ENCODE measurements at places on chromosomes 16 and 17.

DNA sequence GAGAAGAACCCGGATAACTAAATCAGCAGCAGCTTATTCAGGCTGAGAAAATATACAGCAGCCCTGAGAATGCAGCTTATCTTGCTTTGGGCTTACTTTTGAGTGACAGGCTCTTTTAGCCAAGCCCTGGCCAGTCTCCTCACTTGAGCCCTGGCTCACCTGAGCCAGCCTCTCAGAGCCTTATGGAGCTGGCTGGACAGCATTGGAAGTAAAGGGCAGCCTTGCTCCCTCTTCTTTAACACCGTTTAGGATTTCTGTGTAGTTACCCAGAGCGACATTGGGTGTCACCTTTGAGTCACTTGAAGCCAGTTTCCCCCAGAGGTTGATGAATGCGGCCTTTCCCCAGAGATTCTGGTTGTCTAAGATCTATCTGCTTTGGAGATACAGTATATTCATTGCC is 7.7 kb upstream of the NPIPB2 start:
- DNase-seq, result peak; percentile 71

DNA sequence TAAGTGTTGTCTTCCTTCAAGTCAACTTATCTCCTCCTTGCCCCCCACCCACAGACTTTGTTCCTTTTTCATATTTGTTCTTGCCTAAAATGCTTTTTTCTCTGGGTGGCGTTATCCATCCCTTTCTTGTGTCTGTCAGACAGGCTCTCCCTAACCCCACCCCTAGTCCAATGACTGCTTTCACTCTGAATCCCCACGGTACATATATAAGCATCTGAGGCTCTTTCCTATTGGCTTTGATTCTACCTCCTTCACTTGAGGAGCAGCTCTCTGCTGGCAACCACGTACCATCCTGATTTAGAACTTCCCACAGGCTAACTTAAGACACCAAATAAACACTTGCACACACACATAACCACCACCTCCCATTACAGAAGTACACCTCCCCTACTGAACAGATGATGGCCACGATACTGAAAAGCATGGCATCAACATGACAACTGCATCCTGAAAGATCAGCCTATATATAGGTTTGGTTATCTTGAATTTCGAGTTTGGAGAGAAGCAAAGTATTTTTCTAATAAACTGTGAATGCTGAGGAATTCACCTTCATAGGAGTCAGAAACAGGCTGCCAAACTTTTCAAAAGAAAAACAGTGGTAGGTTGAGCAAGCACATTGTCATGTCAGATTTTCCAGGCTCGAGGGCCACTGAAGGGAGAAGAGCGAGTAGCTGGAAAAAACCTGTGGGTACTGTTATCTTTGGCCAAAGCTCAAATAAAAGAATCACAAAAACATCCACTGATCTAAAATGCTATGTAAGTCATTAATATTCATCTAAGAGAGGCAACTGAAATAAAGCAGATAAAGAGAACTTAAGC is 24.3 kb downstream of the STAT3 start:
- DNase-seq, result peak; percentile 81

DNA sequence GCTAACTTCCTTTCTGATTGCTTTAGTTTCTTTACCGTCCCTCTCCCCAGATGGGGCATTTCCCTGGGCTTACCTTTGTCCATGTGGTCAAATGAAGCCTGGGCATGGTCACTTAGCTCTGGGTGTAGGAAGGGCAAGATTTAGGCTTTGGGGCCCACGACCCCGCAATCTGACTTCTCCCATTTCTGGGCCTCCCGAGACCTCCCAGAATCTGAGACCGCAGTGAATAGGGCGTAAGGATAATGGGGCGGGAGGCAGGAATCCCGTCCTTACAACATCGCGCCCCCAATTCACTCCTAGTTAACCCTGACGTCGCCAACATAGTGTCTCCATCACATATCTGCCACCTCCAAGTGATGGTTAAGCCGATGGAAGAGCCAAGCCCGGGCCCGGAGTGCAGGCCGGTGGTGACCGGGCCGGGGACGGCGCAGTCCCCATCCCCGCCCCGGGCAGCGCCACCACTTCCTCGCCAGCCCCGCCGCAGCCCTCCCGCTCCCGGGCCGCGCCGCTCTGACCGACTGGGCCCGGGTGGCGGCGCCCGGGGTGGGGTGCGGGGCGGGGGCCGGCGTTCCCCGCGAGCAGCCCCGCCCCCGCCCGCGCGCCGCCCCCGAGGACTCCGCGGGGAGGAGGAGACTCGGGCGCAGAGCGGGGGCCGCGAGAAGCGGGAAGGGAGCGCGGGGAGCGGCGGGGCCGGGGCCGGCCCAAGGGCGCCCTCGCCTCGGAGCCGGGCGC is at the start of gene RHBDL3:
Gene RHBDL3, plus strand, starts transcription at position 641 of the 732 bp plus-strand sequence. CDS start 358 bp downstream, outside the sequence.
- DNase-seq, result peak; percentile 39

DNA sequence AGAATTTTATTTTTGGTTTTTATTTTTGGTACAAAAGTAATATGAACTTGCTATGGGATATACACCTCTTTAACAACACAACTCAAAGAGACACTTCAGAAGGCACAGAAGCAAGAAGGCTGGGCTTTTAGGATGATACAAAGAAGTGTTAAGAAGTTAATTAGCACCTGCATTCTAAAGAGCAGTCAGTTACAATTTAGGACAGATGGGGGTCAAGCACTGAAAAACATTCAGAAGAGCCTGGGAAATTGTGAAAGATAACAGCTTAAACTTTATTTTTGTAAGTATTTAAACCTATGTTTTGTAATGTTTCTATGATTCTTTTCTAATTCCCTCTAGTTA is 163.5 kb downstream of the CDH8 start:
- DNase-seq, result no peak

DNA sequence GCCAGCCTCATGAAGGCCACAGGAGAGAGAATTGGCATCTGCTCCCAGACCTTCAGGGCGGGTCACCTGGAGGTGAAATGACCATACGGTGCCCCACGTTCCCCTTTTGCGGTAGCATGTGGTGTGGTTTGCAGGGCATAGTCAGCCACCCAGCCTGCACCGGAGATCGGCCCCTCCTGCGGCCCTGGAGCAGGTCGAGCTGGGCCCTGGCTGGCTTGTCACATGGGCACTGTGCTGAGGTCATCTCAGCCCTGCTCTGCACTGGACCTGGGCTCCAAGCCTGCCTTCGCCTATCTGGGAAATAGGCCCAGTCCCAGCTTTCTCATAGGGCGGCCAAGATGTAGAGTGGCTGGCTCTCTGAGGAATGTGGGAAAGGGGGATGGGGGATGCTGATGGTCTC is 16.2 kb downstream of the GSE1 start:
- no peak for DNase-seq

DNA sequence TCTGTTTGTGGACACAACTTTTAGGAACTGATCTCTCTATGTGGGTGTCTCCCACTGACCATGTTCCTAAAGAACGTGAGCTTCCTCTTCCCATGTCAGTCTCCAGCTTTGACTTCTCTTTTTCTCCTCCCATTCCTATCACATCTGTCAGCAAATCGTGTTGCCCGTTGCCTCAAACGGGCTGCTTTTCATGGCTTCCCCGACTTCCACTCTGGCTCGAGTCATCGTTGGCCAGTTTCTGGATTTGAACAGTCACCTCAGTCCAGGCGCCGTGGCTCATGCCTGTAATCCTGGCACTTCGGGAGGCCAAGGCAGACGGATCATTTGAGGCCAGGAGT is 5.4 kb downstream of the ABCC1 start:
- peak; percentile 73 for DNase-seq

DNA sequence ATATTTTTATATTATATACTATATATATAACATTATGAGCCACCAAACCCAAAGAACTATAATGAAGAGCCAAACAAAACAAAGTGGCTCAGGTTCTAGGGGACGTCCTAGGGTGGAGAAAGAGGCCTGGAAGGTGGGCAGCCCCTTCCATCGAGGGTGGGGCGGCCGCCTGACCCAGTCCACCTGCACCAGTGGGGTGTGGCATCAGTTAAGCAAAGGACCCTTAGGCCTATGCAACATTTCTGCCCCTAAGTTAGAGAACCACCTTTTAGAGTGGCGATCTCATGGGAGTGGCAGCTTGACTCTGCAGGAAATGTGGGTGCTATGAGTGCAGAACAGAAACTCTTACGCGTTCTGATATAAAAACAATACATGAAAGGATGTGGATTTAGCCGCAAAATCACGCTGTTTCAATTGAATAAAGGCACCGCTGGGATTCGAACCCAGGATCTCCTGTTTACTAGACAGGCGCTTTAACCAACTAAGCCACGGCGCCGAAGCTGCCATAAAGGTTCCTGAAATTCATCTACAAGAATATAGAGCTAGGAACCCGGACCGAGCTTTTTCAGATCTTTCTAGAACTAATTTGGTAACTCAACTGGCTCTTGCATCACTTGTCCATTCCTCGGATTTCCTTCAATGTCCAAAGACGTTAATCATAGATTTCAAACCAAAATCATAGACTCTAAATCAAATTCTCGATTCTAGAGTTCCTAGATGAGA is 15.6 kb upstream of the AURKB start:
- DNase-seq, result peak; percentile 85

DNA sequence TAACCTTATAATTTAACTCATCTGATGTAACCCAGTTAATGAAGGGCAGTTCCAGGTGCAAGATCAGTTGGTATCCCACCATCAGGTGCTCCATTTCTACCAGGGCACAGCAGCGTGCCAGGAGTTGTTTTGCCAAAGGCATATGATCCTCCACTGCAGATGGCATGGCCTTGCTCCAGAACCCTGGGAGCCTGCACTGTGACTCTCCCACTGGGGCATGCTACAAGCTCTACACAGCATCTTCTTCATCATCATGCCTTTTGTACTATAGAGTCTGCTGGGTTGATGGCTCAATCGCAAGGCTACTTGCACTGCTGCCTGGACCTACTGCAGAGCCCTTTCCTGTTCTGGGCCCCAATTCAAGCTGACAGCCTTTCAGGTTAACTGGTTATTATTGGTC is 11.3 kb upstream of the MAPT start:
- no peak for DNase-seq
